ENCODE measurements at places on chromosomes 12 and 14.

- no peak for DNase-seq
Measured at GRCh38 chr12:70007687-70008086, 182.7 kb downstream of the MYRFL start.

GRCh38 chr14:90509403-90509802, 112.6 kb downstream of the CALM1 start:
- no peak for DNase-seq

DNA sequence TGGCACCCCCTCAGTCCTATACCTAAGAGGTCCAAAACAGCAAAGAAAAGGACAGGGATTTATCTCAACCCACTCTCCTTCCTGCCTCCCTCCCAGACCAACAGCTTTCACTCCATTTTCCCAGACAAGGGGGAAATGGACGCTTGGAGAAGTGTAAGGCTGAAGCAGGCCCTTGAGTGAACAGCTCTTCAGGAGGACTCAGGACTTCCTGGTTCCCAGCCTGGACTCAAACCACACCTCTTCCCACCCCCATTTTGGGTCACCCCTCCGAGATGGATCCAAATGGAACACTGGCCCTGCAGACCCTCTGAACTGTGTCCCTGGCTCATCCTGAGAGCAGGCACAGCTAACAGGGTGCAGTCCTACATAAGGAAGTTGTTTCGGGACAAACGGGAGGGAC, 2.7 kb downstream of the KMT2D start:
- no peak for DNase-seq

DNA sequence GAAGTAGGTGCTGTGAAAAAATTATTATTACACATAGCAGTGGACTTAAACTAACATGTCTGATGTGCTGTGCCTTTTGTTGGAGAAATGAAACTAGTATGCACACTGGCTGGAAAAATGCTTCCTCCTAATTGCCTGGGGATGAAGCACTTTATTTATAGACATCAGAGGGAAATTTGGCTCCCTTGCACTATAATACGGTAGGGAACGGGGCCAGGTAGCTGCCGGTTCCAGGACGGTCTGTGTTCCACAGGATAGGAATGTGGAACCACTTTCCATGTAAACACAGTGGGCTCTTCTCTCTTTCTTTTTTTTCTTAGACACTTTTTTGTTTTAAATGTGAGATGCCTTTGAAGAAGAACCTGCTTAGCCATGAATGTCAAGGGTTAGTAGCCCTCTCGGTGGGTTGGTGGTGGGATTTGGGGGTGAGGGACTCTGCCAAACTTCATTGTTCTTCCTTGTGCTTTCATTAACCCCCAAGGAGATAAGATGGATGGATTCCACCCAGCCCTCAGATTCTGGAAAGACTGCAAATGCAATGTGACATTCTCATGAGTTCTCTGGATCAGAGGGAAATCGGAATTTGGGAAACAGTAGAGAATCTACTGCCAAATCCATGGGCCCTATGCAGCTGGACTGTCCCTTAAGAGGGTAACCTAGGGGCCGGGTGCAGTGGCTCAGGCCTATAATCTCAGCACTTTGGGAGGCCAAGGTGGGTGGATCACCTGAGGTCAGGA, 58.0 kb upstream of the GSC start:
- no peak for DNase-seq

GRCh38 chr12:103093499-103094106, 136.1 kb downstream of the ASCL1 start:
- no peak for DNase-seq

DNA sequence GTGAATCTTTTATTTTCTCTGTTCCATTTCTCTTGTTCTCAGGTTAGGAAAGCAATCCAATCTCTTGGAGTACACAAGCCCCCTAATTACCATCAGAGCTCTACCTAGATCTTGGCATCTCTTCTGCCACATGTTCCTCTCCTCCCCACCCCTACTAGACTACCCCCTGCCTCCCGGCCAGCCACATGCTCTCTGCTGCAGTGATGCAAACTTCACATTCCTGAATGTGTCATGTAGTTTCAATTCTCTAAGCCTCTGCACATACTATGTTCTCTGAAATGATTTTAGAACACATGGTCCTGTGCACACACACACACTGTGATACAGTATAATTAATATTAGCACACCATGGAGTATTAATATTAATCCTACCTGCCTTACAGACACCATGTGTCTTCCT, 104.6 kb downstream of the EFCAB11 start:
- no peak for DNase-seq

DNA sequence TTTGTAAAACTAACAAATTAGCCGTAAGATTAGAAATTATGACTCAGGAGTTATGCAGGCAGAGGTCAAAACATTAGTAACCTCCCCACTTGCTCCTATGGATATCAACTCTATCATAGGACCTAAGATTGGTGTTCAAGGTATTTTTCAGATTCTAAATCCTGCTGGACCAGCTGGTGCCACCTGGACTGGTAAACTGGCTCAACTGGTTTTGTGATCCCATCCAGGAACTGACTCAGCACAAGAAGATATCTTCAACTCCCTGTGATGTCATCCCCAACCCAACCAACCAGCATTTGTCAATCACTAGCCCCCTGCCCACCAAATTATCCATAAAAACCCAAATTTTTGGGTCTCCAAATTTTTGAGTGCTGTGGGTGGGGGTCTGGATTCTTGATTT, 98.1 kb upstream of the OR4E1 start:
- peak; percentile 3 for DNase-seq

- DNase-seq: peak; percentile 78
Measured at GRCh38 chr14:103206836-103207387, 83.7 kb downstream of the TNFAIP2 start.

- DNase-seq: peak; percentile 83
Measured at GRCh38 chr14:60514741-60515491, 6.0 kb downstream of the SIX6 start.

DNA sequence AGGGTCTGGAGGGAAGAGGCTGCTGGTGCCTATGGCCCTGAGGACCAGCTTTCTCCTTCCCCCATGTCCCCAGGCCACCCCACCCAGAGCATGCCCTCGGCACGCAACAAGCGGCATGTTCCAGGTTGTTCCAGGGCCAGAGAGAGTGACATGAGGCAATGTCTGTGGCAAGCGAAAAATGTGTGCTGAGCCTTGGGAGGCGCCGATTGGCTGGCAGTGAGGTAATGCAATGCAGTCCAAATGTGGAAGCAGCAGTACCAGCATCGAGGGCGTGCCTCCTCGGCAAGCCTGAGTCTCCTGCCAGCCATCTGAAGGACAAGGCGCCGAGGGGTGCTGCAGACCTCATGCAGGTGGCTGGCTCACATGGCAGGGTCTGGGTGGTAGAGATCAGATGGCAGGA, 423.8 kb downstream of the NRXN3 start:
- no peak for DNase-seq

GRCh38 chr12:1367331-1368291, 226.8 kb downstream of the FBXL14 start:
- peak; percentile 88 for DNase-seq

DNA sequence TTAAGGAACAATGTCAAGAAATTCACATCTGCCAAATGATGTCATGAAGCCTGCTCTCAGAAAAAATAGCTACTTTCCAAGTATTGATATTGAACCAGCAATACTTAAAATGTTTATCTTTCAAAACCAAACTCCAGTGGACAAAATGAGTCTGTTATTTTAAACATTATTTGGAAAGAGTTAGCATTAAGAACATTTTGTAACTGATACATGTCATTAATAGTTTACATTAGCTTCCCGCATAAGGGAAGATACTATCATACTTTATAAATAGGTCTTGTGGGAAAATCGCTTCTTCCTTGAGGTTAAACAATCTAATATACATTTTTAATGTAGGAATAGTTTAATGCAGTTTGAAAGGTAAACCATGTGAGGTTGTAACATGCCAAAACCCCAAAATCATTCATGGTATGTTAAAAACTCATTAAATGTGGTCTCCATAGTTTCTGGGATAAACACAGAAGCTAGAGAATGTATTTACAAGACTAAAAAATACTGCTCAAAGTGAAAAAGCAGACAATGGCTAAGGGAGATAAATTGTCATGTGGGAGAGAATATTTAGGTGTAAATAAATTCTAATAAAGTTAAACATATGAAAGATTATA, 73.4 kb upstream of the ATP2B1 start:
- DNase-seq: no peak

DNA sequence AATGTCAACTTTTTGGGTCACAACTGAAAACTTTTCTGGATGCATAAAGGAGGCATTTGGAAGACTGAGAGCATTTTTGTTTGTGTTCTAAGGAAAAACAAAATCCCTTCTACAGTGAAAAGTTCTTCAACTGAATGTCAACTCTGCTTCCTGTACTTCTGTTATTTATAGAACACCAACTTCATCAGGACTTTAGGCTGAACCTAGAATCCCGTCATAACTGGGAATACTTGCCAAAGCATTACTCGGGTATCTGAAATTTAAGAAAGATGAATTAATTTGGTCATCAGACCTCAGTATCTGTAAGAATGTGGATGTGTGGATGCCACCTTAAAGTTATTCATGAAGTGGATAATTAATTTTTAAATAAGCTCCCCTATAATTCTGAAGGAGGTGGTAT, 73.2 kb downstream of the FERMT2 start:
- no peak for DNase-seq

DNA sequence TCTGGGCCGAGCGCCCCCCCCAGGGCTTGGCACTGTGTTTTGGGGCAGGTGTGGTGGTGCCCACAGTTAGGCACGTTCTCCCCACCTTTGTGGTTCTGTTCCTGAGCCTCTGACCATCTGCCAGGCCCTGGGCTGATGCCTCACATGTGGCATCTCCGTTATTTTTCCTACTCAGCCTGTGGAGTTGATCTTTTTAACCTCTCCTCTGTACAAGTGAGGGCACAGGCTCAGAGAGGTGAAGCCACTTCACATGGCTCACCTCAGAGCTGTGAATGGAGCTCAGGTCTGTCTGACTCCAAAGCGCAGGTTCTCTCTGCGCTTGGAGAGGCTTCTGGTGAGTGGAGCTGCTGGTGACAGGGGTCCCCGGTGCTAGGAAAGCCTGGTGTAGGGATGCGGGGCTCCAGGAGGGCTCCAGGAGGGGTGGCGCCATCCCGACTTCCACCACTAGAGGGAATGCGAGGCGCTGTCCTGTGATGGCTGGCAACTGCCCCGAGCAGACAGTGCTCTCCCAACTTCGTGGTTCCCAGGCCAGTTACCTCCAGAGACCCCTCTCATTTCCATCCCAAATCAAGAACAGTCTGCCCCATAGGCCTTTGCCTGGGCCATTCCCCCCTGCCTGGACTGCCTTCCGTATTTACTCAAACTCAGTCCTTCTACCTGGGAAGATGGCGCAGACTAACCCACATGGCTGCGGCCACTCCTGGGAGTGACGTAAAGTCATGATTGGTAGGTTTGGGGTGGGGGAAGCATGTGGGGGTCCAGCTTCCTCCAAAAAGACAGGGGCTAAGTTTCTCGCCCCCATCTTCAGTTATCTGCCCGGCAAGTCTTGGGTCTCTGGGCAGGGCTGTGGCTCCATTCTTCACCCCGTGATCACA, 9.9 kb downstream of the BCL7A start:
- DNase-seq: peak; percentile 64

GRCh38 chr12:95143621-95144205, 70.3 kb upstream of the NR2C1 start:
- DNase-seq: no peak

GRCh38 chr14:105914738-105915385, 388.5 kb downstream of the TMEM121 start:
- DNase-seq: no peak

- DNase-seq: no peak
Measured at GRCh38 chr12:47978598-47978873, 15.1 kb downstream of the TMEM106C start.

DNA sequence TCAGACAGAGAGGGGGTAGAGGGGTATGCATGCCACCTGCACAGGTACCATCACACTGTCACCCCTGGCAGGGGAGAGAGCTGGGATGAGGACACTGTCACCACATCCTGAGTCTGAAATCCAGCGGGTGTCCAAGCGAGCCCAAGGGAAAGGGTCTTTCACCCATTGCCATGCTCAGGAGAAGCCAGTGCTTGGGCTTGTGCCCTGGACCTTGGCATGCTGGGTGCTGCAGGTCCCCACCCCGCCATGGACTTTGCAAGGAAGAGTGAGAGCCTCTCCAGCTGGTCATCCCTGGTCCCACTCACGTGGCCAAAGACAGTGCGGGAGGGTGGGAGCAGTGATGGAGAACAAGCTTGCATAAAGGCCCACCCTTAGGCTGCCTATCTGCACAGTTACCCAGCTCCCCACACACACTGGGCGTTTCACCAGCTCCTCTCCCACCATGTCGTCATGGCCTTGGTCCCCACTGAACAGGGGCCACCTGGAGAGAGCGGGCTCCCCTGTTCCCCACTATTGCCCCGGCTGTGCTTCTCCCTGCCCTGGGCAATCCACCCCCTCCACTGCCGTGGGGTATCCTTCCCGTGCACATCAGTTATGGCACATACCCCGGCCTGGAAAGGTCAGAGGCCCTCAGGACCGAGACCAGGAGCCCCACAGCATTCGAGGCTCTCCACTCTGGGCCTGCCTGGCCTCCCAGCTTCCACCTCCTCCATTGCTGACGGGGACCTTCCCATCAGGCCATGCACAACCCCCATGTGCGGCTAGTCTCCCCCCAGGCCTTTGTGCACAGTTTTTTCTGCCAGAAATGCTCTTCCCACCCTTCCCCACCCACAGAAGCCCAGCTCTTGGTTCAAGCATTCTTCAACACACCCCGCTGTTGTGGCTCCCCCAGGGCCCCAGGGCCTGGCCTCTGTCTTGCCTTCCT, 58.6 kb upstream of the BCL11B start:
- DNase-seq: no peak

- no peak for DNase-seq
Measured at GRCh38 chr14:70721542-70721941, 79.8 kb downstream of the TTC9 start.

DNA sequence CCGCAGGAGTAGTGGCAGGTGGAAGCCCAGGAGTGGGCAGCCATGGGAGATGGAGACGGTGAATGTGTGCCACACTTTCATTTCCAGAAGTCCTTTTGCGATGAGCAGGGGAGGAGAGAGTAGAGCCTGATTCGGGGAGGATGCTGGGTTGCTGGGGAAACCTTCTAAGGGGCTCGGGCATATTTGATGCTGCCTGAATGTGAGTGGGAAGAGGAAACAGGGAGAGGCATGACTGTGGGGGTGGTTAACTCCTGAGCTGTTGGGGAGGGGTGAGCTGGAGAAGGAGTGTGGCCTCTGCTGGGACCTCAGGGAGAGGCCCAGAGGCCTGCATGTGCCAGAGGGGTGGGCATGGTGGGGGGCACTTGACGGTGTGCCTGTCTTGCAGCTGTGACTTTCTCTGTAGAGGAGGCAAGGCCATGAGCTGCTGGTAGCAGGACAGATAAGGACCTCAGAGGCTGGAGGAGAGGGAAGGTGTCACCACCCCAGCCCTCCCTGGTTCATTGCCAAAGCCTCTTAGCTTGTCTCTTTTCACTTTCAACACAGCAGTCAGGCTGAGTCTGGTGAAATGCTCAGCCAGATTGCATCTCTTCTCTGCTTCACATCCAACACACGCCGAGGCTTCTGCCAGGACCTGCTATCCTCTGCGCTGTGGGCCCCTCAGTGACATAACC, 11.4 kb downstream of the GLT1D1 start:
- DNase-seq: no peak
